Stimulated activated CD4-positive, alpha-beta T cell treated with anti-CD3 and anti-CD28 coated beads, Interleukin-15, amount 100 ng/mL, for 1 hour (primary cell): ENCODE measurements at places on chromosomes 11 and 22.

DNA sequence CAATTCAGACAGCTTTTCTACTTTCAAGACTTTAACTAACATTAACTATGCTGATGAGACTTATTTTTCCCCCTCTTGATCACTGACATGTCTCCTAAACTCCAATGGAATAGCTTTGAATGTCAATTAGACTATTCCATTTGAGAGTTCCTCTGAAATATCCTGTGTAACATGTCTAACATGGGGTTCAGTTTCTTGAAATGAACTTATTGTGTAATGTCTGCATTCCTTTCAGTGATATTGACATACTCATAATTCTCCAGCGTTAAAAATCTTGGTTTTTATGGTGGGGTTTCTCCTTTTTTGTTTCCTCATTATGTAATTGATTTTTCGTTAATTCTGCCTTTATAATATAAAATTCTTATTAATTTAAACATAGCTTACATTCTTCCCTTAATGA, 37.7 kb upstream of the SPTBN2 start:
- DNase-seq = no peak

GRCh38 chr22:24431309-24432034, 4.1 kb downstream of the ADORA2A start:
- DNase-seq = no peak

DNA sequence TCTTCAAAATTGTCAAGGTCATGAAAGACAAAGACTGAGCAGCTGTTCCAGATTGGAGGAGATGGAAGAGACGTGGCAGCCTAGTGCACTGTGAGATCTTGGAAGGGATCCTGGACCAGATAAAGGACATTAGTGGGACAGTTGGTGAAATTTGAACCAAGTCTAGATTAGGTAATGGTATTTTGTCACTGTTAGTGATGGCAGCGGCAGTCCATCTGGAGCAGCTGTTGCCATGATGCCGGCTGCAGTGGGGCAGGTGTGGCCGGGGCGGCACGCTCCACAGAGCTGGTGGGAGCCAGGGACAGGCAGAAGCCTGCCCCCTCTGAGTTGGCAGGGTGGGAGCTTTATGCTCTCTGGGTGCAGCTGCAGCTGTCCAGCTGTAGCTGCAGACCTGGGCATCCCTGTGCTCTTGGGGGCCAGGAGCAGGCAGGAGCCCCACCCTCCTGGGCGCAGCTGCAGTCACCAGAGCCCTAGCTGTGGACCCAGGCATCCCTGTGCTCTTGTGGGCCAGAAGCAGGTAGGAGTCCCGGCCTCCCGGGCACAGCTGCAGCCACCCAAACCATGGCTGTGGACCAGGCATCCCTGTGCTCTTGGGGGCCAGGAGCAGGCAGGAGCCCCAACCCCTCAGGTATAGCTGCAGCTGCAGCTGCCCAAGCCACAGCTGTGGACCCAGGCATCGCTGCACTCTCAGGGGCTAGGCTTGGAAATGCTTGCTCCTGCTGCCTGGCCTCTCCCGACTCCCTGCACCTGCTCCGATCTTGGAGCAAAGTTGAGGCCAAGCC, 20.7 kb downstream of the DIXDC1 start:
- DNase-seq = no peak

DNA sequence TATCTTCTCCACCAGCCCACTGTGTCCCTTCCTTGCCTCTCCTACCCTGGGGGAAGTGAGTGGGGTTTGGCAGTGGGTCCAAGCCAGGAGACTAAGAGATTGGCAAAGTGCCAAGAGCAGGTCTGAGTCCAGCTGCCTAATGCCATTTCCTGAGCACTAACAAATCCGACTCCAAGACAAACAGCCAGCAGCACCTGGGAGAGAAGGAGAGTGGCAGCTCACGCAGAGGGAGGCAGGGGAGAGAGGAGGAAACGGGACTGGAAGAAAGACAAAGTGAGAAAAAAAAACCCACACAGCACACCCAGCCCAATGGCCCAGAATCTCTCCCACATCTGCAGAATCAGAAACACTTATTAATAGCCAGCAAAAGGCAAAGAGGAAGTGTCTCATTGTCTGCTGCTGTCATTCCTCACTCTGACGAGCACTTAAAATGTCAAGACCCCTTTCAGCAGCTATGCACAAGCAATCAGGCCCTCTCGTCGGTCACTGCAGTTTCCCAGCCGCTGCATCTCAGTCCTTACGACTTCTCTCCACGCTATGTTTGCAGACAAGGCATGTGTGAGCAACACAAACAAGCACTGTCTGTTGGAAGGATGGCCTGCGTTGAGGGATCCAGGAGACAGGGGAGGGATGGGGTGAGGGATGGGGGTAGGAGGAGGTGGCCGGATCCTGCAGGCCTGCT, 558.4 kb upstream of the CADM1 start:
- no peak for DNase-seq

GRCh38 chr22:30717331-30717921, 22.8 kb downstream of the OSBP2 start:
- no peak for DNase-seq

- no peak for DNase-seq
Measured at GRCh38 chr11:5593146-5593545, 3.3 kb upstream of the TRIM6 start.

DNA sequence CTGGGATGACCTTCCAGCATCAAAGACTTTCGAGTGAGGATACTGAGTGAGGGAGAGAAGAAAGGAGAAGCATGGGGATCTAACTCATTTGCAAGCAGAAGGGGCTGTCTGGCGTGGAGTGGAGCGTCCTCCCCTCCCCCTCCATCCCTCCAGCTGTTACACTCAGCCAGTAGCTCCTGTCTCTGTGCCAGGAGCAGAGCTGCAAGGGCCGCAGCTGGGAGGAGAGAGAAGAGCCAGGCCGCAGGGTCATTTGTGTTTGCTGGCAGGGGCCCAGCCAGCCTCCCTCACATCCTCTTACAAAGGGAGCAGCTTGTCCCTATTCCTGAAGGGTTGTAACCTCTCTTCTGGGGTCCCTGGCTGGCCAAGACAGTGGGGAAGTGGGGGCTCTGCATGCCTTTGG, 57.9 kb downstream of the NECTIN1 start:
- no peak for DNase-seq

DNA sequence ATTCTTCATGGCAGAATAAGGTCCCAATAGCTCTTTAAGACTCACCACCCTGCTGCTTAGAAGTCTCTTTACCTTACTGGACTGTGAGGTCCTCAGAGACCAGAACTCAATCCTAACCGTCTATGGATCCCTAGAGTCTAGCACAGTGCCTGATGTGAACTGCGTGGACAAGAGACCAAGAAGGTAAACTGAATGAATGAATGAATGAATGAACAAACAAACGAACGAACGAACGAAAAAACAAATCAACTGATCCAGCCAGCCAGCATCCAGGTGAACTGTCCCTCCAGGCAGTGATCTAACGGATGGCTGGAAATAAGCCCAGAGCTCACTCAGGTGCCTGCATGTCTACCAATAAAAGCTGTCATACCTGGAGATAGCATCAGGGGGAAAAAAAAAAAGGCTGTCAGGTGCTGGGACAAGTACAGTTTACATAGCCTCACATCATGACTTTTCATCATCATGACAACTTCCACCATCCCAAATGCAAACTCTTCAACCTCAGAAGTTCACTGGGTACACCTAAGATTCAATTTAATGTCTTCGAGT, 59.8 kb downstream of the PACSIN2 start:
- no peak for DNase-seq

DNA sequence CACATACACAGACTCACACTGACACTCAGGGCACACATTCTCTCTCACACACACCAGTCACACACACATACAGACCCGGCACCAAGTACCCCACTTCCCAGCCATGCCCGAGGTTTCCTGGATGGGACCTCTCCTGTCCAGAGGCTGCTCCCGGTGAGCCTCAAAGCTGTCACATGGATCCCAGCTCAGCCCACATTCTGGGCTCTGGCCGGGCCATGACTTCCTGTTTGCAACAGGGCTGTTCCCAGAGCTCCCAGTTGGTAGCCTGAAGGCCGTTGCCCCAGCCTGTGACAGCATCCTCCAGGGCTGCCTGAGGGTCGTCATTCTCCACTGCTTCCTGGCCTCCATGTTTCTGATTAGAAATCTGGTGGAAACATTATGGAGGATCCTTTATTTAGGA, 14.6 kb upstream of the CYP2D6 start:
- no peak for DNase-seq

GRCh38 chr22:38300197-38300945, 16.9 kb downstream of the CSNK1E start:
- DNase-seq = no peak

DNA sequence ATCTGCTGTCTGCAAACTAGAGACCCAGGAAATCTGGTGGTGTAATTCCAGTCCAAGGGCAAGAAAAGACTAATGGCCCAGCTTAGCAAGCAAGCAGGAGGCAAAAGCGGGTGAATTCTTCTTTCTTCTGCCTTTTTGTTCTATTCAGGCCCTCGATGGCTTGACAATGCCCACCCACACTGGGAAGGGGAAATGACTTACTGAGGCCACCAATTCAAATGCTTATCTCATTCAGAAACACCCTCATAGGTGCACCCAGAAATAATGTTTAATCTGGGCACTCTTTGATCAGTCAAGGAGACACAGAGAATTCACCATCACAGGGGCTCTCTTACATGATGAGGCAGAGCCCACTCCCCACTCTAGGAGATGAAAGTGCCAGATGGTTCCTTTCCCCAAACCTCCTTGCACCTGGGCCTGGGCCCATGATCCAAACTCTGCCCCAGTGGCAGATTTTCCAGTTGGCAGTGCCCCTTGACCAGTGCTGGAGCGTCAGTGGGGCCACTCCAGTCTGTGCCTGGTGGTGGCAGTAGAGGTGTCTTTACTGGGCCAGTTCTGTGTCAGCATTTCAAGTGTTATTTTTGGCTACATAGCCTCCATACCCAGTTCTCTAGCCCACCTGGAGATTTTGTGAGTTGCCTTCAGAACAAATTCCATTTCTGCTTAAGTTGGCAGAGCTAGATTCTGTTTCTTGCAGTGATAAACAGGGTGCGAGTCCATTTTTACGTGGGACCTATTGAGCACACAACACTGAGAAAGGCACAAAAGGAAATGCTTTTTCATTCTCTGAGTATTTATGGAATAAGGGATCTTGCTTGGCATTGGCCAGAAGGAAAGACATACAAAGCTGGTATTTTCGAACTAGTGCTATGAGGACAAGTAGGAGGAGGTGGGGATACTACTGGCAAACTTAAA, 7.5 kb downstream of the ELMOD1 start:
- no peak for DNase-seq

GRCh38 chr11:92841719-92842118, 127.7 kb upstream of the MTNR1B start:
- no peak for DNase-seq

GRCh38 chr11:122242731-122243130, 126.7 kb upstream of the BLID start:
- no peak for DNase-seq

DNA sequence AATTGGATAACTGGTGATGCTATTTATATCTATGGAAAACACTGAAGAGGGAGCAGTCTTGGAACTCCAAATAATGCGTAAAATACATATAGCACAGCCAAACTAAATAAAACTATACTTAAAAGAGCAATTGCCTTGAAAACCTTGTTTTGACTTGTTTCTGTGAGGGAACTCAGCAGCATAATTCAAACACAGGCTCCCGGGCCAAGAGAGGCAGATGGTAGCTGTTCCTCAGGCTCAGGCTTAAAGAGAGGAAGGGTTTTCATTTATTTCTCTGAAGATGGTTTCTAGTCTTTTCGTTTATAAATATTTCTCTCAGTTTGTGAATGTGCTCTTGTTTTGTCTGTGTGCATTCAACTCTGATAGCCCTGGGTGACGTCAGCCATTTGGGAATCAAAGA, 82.4 kb downstream of the FANCF start:
- no peak for DNase-seq
